MCF 10A (cell line): ENCODE measurements at places on chromosomes 5 and 9. TPM values are rescaled to one million over a fixed set of nuclear protein-coding genes. Genes with fewer than 3 reads are reported as not detected.
A peak's percentile ranks its signal among the peaks of the same experiment; 100 is the strongest.

Gene TBC1D9B
- total RNA-seq: 162 and 166 TPM in 2 replicates

Gene PCSK5
- total RNA-seq: 0.20 TPM in 1 of 2 replicates, not detected in the other

Gene DOLPP1
- total RNA-seq: 16.3 and 18.5 TPM in 2 replicates

Gene TRIO
- total RNA-seq: 134 and 136 TPM in 2 replicates

Gene MSX2
- 4.8 and 5.6 TPM in 2 replicates for total RNA-seq

Gene C9orf50
- total RNA-seq: 0.20 TPM in 1 of 2 replicates, not detected in the other

Gene PCDHGB4
- total RNA-seq: 0.49 and 0.79 TPM in 2 replicates

Gene SCGB3A2
- not detected in 2 replicates for total RNA-seq

DNA sequence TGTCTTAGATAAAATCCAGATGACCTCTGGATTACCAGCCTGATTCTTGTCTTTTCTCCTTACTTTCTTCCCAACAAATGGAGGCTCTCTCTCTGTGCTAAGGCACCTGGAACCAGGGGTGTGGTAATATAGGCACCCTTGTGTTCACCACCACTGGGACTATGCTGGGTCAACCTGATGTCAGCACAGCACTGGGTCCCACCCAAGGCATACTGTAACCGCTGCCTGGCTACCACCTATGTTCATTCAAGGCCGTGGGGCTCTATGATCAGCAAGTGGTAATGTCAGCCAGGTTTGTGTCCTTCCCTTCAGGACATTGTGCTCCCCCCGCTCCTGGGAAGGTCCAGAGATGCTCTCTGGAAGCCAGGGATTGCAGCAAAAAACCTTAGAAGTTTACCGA, 283.6 kb downstream of the TMEM232 start:
- no peak for DNase-seq
- peaks cover 14% of the 10 kb centered on the region for H3K27me3 ChIP-seq
- no peak overlapping the region for H3K4me3 ChIP-seq
- no peaks in the 10 kb centered on the region for H3K4me1 ChIP-seq
- no peak overlapping the region for H3K27ac ChIP-seq
- H3K36me3 ChIP-seq: no peaks in the 10 kb centered on the region

DNA sequence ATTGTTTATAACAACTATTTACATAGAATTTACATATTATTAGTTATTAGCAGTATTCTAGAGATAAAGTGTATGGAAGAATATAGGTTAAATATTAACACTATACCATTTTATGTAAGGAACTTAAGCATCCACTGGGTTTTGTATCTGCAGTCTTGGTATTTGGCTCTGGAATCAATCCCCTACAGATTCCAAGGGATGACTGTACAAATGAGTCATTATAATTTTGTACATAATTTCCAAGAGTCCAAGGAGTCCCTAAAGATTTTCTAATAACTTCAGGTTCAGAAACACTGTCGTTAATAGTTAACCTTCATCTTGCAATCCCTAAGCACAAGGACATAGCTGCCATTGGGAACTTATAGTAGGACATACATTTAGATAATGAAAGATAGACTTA, 254.8 kb upstream of the PDE4D start:
- H3K36me3 ChIP-seq: no peaks in the 10 kb centered on the region
- no peak for DNase-seq
- H3K27me3 ChIP-seq: peaks cover 39% of the 10 kb centered on the region

- H3K27ac ChIP-seq: no peak overlapping the region
- H3K4me1 ChIP-seq: no peaks in the 10 kb centered on the region
- peak; percentile 14 for DNase-seq
- no peaks in the 10 kb centered on the region for H3K27me3 ChIP-seq
- no peaks in the 10 kb centered on the region for H3K36me3 ChIP-seq
- H3K4me3 ChIP-seq: no peak overlapping the region
These were observed 500.2 kb upstream of the NUDT12 start for GRCh38 chr5:104062621-104063377.

GRCh38 chr5:915946-916345, 23.3 kb downstream of the TRIP13 start:
- no peak overlapping the region for H3K27ac ChIP-seq
- peaks cover 30% of the 10 kb centered on the region for H3K4me1 ChIP-seq
- no peaks in the 10 kb centered on the region for H3K27me3 ChIP-seq
- H3K4me3 ChIP-seq: no peak overlapping the region
- DNase-seq: no peak

GRCh38 chr5:106172681-106173532, 1497.8 kb downstream of the EFNA5 start:
- no peaks in the 10 kb centered on the region for H3K4me1 ChIP-seq
- H3K36me3 ChIP-seq: no peaks in the 10 kb centered on the region
- no peak for DNase-seq
- no peak overlapping the region for H3K27ac ChIP-seq
- no peaks in the 10 kb centered on the region for H3K27me3 ChIP-seq

- no peaks in the 10 kb centered on the region for H3K27me3 ChIP-seq
- H3K4me1 ChIP-seq: peaks cover 35% of the 10 kb centered on the region
- peaks cover 54% of the 10 kb centered on the region for H3K36me3 ChIP-seq
- no peak overlapping the region for H3K4me3 ChIP-seq
These were observed 24.8 kb upstream of the CTNNAL1 start for GRCh38 chr9:109037946-109038715.

DNA sequence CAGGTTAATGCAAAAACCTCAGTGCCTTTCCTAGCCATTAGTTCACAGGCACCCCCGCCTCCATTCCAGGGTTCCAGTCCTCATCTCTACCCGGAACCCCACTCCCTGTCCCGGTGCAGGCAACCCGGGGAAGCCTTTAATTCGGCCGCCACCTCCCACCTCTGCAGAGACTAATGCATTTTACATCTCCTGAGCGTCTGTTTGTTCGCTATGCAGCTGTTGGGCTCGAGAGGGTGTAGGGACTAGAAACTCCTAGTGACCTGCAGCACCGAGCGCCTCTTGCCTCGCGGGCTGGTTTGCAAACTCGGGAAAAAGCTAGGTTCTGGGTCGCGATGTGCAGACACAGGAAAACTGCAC, 3.6 kb downstream of the GDNF start:
- H3K4me3 ChIP-seq: no peak overlapping the region
- peaks cover 9% of the 10 kb centered on the region for H3K27me3 ChIP-seq
- no peak overlapping the region for H3K27ac ChIP-seq
- DNase-seq: no peak
- H3K36me3 ChIP-seq: no peaks in the 10 kb centered on the region

GRCh38 chr5:89282554-89283510, 399.8 kb upstream of the MEF2C start:
- H3K27me3 ChIP-seq: no peaks in the 10 kb centered on the region
- H3K4me3 ChIP-seq: no peak overlapping the region
- H3K4me1 ChIP-seq: peaks cover 29% of the 10 kb centered on the region
- no peak overlapping the region for H3K27ac ChIP-seq
- no peaks in the 10 kb centered on the region for H3K36me3 ChIP-seq

DNA sequence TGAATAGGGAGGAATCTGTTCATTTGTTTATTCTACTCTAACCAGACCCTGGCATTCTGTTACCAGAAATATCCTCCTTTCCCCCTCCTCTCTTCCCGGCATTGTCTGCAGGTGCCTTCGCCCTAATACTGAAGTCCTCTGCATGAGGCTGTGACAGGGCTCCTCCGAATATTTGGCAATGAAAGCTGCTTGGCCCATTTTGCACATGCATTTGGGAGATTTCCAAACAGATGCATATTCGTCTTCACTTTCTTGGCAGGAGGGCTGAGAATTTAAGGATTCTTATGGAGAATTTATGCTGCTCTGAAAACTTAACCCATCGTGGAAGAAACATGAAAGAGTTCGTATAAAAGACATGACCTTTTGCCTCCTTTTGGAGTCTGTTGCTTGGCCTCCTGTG, 484.0 kb downstream of the ZNF608 start:
- no peaks in the 10 kb centered on the region for H3K4me1 ChIP-seq
- no peak overlapping the region for H3K4me3 ChIP-seq
- no peak for DNase-seq

GRCh38 chr5:179274321-179275315, 70.6 kb downstream of the ADAMTS2 start:
- no peak overlapping the region for H3K4me3 ChIP-seq
- H3K27me3 ChIP-seq: no peaks in the 10 kb centered on the region
- no peaks in the 10 kb centered on the region for H3K36me3 ChIP-seq
- H3K4me1 ChIP-seq: peaks cover 12% of the 10 kb centered on the region
- no peak for DNase-seq

DNA sequence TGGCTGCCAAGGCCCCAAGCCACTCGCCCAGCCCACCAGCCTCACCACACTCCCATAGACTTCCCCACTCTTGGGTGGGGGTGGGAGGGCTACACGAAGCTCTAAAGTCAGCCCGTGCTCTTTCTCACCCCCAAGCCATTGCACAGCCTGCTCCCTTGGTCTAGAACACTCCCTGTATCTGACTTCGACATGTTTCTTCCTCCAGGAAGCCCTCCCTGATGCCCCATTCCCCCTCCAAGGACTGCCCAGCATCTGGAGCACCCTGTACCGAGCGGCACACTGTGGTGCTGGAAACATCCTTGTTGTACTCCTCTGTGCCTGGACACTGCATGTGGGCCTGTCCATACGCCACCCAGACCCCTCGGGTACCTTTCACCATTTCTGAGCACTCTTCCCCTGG, 49.4 kb upstream of the KCNMB1 start:
- no peaks in the 10 kb centered on the region for H3K27me3 ChIP-seq
- no peaks in the 10 kb centered on the region for H3K36me3 ChIP-seq
- no peak overlapping the region for H3K27ac ChIP-seq
- DNase-seq: no peak
- H3K4me3 ChIP-seq: no peak overlapping the region
- no peaks in the 10 kb centered on the region for H3K4me1 ChIP-seq

- H3K27me3 ChIP-seq: peaks cover 23% of the 10 kb centered on the region
- DNase-seq: peak; percentile 9
- H3K4me3 ChIP-seq: no peak overlapping the region
- H3K4me1 ChIP-seq: no peaks in the 10 kb centered on the region
These were observed 73.2 kb upstream of the PIP5K1B start for GRCh38 chr9:68631811-68632210.

DNA sequence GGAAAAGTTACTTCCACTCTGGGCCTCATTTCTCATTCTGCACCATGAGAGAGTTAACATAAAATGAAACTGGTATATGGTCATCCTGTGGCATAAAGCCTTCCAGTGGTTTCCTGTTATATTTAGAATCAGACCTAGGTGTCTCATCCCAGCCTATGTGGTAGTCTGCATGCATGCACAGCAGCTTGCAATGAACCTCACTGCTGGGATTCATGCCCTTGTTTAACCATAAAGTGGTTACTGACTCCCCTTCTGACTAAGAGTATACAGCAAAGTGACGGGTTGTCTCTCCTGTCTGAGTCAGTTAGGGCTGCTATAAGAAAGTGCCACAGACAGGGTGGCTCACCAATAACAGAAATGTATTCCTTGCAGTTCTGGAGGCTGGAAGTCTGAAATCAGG, 14.7 kb upstream of the TDRD7 start:
- H3K36me3 ChIP-seq: no peaks in the 10 kb centered on the region
- no peak overlapping the region for H3K4me3 ChIP-seq
- peaks cover 6% of the 10 kb centered on the region for H3K4me1 ChIP-seq
- no peak overlapping the region for H3K27ac ChIP-seq
- DNase-seq: no peak

DNA sequence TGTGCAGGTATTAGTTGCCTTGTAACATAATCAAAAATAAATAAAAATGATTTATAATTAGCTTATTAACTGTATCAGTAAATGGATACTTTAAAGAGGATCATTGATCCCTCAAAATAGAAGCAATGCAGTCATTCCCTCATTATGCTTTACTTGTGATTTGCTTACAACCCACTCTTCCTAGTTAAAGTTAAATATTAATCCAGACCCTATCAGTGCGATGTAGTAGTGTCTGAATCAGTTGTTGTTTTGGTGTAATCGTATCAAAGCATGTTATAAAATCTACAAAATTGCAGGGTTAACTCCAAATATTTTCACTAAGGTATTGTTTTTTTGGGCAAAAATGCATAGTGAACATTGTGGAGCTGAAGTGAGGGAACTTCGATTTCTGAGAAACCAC, 17.6 kb downstream of the TENT4A start:
- H3K27me3 ChIP-seq: no peaks in the 10 kb centered on the region
- DNase-seq: no peak
- H3K4me3 ChIP-seq: no peak overlapping the region
- H3K36me3 ChIP-seq: peaks cover 21% of the 10 kb centered on the region
- H3K4me1 ChIP-seq: peaks cover 47% of the 10 kb centered on the region

- no peaks in the 10 kb centered on the region for H3K27me3 ChIP-seq
- H3K36me3 ChIP-seq: no peaks in the 10 kb centered on the region
- H3K4me1 ChIP-seq: no peaks in the 10 kb centered on the region
- DNase-seq: no peak
- no peak overlapping the region for H3K4me3 ChIP-seq
These were observed 48.9 kb upstream of the TTC23L start for GRCh38 chr5:34790069-34790468.

- peaks cover 45% of the 10 kb centered on the region for H3K4me1 ChIP-seq
- H3K36me3 ChIP-seq: peaks cover 22% of the 10 kb centered on the region
- DNase-seq: no peak
- no peak overlapping the region for H3K27ac ChIP-seq
These were observed 6.5 kb downstream of the SH3PXD2B start for GRCh38 chr5:172447646-172448365.

DNA sequence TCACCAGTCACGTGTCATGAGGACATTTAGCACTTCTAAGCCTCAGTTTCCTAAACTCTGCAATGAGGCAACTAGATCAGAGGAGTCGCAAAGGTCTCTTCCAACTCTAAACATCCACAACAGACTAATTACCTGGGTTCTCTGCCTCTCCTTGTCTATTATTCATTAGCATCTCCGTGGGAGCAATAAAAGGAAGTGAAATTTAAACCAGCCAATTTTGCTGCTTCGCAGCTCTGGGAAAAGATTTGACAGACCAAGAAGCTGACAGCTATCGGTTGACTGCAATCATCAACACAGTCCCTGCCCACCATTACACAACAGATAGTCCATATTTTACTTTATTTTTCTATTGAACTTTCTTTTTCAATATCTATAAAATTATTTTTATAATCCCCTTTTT, 308.9 kb downstream of the NR2F1-AS1 start:
- H3K27me3 ChIP-seq: no peaks in the 10 kb centered on the region
- DNase-seq: no peak
- H3K4me1 ChIP-seq: peaks cover 8% of the 10 kb centered on the region
- no peaks in the 10 kb centered on the region for H3K36me3 ChIP-seq

GRCh38 chr9:98381311-98382103, 126.1 kb upstream of the TBC1D2 start:
- no peaks in the 10 kb centered on the region for H3K36me3 ChIP-seq
- H3K4me3 ChIP-seq: no peak overlapping the region
- DNase-seq: no peak
